Stomach (tissue), 19 donors: ENCODE measurements at places on chromosomes 1 and 21.
A peak's percentile ranks its signal among the peaks of the same experiment; 100 is the strongest.

GRCh38 chr1:21266119-21266774, 24.0 kb downstream of the ECE1 start:
- DNase-seq = no peak

DNA sequence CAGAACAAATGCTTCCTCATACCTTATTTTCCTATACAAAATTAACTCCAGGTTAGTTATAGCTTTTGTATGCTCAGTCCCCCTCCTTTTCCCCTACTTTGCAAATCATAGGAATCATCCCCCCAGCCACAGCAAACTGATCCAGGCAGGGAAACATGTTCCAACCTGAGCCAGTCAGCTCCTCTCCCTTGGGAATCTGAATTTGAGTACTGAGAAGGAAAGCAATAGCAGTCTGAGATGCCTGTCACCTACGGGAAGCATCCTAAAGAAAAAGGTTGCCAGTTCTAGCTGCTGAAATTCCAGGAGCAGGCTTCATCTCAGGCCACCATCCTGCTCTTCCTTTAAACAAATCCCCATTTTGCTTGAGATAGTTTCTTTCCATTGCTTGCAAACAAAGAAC, 6.9 kb downstream of the ADSS2 start:
- DNase-seq = no peak

GRCh38 chr1:180250883-180251509, 20.9 kb downstream of the LHX4 start:
- no peak for DNase-seq

- no peak for DNase-seq
These were observed 4.2 kb downstream of the HIVEP3 start for GRCh38 chr1:41914516-41914915.

- DNase-seq = no peak
These were observed 50.3 kb downstream of the ARHGEF16 start for GRCh38 chr1:3504822-3505153.

- peak; percentile 65 for DNase-seq
These were observed 104.5 kb upstream of the FMN2 start for GRCh38 chr1:239987103-239987745.

GRCh38 chr1:113353580-113353979, 36.7 kb upstream of the MAGI3 start:
- DNase-seq = no peak
